Tongue (tissue), 3 donors: ENCODE measurements at places on chromosomes 7 and 10.

- DNase-seq: no peak
Observed at GRCh38 chr10:27542812-27543211, 38.7 kb downstream of the RAB18 start.

GRCh38 chr10:86355571-86356038 lies 11.0 kb downstream of the GRID1 start:
- peak; percentile 70 for DNase-seq

DNA sequence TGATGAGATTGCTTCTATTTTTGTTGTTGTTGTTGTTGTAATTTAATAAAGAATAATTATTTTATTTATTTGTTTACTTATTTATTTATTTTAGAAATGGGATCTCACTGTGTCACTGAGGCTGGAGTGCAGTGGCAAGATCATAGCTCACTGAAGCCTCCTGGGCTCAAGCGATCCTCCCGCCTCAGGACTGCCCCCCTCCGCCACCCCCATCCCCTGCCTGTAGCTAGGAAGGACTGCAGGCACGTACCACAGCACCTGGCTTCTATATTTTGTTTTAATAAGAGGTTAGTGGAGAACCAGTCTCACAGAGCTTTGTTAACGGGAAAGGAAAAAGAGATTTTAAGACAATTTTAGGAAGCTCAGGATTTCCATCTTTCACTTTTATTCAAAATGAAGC lies 19.5 kb upstream of the SMC3 start:
- DNase-seq: no peak

- DNase-seq: peak; percentile 90
Observed at GRCh38 chr7:137592232-137592896, 248.8 kb upstream of the PTN start.

GRCh38 chr7:116315803-116316202 lies 105.5 kb downstream of the TES start:
- DNase-seq: no peak

DNA sequence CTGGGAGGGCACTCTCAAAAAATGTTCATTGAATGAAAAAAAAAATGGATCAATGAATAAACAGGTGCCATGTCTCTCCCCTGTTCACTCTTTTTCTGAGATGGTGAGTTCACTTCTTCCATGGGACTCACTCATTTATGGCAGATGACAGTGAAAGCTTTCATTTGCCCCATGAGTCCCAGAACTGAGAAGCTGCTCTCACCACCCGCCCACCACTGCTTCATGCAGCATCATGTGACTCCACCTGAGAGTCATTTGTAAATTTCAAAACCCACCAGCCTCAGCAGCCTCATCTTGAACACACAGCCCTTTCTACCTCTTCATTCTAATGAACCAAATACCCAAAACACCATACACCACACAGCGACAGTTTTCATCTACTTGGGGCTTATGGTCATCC lies 64.9 kb downstream of the SCRN1 start:
- DNase-seq: no peak

GRCh38 chr7:115274-115911 lies 77.0 kb upstream of the FAM20C start:
- DNase-seq: peak; percentile 24

DNA sequence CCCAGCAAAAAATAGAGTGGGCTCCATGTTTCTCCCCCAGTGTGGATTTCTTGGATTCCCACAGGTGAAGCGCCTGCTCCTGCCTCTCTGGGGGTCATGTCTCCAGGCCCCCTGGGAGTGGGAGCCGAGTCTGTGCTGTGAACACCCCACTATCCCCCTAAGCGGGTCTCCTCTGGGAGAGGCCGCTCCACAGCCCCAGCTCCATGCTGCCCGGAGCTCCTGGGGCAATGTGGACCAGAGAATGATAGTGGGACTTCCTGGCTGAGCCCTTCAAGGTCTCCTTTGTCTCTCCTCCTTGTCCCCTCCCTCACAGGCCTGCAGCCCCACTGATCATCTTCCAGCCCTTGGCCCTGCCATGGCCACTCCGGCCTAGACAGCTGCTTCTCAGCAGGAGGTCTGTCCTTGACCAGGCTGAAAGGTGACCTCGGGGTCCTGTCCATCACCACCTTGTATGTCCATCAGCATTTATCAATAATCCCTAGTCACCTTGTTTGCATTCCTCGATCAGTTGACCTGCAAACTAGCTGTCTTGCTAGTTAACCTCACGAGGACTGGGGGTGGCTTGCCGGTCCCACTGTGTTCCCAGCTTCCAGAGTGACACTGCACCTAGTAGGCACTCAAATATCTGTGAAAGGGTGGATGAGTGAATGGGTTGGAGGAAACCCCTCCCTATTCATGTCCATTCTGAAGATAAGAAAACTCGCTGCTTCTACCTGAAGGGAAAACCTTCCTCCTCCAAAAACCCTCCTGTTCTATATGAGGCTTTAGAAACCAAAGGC lies 776 bp upstream of the CALML3 start:
- no peak for DNase-seq

DNA sequence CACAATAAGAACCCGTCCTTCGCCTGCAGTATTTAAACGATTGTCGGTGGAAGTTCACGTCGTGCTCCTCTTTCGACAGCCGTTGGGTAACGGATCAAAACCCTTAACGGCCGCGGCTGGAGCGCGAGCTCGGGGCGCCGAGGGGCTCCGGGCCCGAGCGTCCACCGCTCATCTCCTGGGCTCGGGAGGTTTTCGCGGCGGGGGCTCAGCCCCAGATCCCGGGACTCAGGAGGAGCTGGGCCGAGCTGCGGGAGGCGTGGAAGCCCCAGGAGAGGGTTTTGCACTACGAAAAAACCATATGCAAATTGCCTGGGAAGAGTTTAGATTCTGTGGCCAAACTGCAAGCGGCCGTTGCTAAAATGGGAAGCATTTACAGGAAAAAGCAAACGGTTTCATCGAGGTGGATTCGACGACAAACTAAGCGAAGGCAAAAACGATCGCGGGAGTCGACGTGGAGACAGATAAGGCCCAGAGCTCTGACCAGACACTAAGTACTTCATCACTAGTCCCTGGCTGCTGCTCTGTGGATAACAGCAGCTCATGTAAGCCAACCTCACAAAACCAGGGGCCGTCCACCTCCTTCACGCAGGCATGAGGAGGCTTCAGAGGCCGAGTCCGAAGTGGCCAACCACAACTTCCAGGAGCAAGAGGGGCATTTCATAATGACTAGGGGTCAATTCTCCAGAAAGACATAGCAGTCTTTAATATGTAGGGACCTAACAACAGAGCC lies 129.7 kb downstream of the MARCHF5 start:
- peak; percentile 7 for DNase-seq

DNA sequence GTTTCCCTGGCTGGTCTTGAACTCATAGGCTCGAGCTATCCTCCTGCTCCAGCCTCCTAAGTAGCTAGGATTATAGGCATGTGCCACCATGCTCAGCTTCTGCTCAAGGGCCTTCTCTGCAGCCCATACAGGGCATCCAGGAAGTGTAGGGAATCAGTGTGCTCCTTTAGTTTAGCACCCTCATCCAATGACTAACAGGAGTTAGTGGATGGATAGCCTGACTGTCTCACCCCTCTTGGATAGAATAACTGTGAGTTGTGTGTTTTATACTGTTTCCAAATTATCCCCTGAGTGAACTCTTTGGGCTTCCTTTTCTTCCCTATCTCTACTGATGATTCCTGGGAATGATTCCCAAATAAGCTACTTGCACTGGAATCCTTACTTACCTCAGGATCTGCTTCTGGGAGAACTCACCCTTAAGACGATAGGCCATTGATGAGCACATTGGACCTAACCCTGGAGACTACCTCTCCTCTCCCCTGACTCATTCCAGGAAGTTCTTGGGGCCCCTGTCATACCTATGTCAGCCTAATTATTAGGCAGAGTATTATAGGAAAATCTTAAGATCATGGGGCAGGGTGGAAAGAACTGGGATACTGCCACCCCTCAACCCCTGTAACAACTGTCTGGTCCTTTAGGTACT lies 18.5 kb downstream of the STRIP2 start:
- DNase-seq: no peak

- no peak for DNase-seq
Observed at GRCh38 chr10:24277771-24278170, 68.8 kb downstream of the KIAA1217 start.

- no peak for DNase-seq
Observed at GRCh38 chr7:41039386-41039953, 663.4 kb downstream of the INHBA start.

DNA sequence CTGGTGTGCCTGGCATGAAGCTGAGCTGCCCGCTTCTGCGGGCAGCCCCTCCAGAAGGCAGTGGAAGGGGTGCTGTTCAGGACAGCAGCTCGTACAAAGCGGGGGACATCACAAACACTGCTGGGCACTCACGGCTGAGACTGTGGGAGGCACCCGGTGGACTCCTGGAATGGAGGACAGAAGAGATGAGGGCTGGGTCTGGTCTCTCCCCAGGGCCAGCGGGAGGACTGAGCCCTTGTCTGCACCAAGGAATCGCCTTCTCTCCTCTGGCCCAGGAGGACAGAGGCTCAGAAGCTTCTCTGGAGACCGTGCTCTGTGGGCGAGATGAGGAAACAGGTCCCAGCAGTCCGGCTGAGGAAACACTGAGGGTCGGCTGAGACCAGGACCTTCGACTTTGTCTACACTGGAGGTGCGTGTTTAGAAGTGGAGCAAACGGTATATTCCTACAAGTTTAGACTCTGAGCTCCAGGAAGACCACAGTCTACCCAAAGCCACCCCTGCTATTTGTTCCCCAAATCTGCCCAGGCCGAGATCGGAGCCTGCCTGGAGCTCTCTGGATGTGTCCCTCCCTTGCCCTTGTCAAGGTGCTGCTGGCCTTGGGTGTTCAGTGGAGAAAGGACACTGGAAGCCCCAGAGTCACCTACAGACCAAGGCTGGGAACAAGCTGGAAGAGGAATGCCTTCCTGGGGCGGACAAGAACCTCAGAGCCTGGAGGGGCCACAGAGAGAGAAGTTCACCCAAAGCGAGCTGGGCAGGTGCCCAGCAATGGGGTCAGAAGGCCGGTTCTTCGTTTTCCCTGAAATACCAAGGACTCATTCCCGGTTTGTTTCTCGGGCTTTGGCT lies 12.9 kb upstream of the INPP5A start:
- DNase-seq: no peak

GRCh38 chr10:28355376-28355775 lies 52.5 kb upstream of the MPP7 start:
- no peak for DNase-seq

- DNase-seq: no peak
Observed at GRCh38 chr7:139659922-139660316, 117.9 kb downstream of the HIPK2 start.

- peak; percentile 20 for DNase-seq
Observed at GRCh38 chr10:3709456-3710060, 75.5 kb downstream of the KLF6 start.

GRCh38 chr7:38561166-38561565 lies 70.0 kb downstream of the AMPH start:
- no peak for DNase-seq

DNA sequence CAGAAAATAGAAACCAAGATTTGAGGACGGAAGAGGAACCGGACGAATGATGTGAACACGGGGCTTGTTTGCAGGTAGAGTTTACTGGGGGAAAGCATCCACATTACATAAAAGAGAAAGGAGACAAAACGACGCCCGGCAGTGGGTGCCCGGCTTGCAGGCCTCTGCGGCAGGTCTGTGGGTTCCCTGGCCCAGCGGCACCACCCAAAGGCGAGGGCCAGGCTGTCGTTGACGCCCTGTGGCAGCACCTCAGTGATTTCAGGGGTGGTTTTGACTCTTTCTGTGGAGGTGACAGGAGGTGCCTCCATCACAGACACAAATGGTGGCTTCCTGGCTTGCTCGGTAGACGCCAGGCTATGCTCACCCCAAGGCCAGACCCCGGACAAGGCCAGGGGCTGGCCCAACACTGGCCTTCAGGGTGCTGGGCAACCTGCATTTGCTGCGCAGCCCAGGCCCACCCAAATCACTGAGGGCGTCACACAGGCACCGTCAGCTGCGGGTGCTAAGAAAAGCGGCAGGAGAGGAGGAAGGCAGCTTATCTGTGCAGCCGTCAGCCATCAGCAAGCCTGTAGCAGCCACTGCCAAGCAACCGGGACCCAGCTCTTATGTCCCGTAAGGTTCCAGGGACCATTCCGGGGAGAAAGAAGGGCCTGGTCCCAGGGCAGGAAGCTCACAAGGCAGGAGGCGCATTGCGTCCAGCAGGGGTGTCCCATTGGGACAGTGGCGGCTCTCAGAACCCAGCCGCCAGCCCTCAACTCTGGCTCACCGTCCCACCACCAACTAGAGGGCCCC lies 230.3 kb downstream of the PTPRN2 start:
- no peak for DNase-seq

DNA sequence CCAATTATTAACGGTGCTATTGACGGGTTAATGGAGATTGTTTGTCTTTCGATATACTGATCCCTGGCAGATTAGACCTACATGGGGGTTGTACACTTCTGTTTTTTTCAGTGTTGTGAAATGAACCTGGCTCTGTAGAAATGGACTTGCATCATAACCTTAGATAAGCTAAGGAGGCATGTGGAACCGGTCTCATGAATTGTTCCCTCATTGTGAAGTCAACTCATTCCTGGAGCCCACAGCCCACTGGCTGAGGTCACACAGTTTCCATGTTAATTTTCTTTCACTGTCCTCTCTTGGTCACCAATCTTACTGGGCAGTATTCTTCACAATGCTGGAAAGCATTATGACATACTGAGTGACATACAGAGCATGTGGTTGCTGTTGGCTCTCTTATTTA lies 202.8 kb downstream of the BMPER start:
- DNase-seq: no peak

DNA sequence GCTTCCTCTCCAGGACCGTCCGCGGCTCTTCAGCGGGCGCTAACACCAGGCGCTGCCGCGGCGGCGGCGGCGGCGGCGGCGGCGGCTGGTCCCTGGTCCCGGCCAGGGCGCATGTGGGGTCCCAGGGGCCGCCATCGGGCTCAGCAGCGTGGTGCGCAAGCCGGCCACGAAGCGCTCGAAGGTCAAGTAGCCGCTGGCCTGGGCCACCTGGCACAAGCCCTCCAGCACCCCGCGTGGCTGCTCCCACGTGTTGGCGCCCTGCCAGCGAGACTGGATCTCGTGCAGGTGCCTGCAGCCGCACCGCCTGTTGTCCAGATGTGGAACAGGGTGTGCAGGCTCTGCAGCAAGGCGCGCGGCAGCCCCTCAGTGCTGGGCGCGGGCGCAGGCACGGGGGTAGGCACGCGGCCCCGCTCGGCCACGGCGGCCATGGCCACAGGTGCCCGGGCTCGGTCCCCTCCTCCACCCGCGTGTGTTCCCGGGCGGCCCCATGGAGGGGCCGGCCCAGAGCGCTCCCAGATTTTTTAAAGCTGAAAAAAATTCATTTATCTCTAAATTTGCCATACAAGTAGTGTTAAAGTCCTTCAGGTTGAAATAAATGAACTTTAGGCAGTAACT lies 884.2 kb upstream of the ZNF722 start:
- no peak for DNase-seq

- DNase-seq: no peak
Observed at GRCh38 chr10:104345515-104345914, 7.2 kb upstream of the ITPRIP start.

GRCh38 chr10:62813981-62814380 lies 2.2 kb downstream of the EGR2 start:
- DNase-seq: no peak

- DNase-seq: no peak
Observed at GRCh38 chr7:25318047-25318446, 89.8 kb upstream of the NPVF start.

- DNase-seq: no peak
Observed at GRCh38 chr10:118401708-118402193, 59.6 kb upstream of the FAM204A start.

GRCh38 chr7:18515067-18515466 lies 19.5 kb downstream of the HDAC9 start:
- no peak for DNase-seq
